ENCODE measurements at places on chromosomes 1 and 21.
A peak's percentile ranks its signal among the peaks of the same experiment; 100 is the strongest.

- no peak for DNase-seq
Measured at GRCh38 chr1:67838180-67838910, 5.1 kb upstream of the GNG12 start.

- DNase-seq = no peak
Measured at GRCh38 chr1:80846966-80847365, 953.8 kb upstream of the ADGRL2 start.

DNA sequence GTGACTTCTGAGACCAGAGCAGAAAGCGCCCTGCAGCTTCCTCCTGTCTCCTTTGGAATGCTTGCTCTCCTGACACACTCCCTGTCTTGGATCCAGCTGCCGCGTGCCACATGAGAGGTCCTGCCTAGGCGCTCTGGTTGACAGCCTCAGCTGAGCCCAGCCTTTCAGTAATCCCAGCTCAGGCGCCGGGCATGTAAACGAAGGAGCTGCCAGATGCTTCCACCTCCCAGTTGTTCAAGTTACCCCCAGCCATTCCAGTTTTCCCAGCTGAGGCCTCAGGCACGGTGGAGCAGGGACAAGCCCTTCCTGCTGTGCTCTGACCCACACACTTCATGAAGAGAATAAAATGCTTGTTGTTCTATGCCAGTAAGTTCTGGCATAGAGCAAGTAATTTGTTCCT is 14.3 kb upstream of the CD34 start:
- DNase-seq = no peak

- peak; percentile 6 for DNase-seq
Measured at GRCh38 chr1:233294913-233295236, 650 bp downstream of the PCNX2 start.

- peak; percentile 76 for DNase-seq
Measured at GRCh38 chr1:160954158-160955104, at the start of gene ITLN2. Gene ITLN2 (minus strand): TSS chr1:160954809. CDS start chr1:160954741, 68 bp downstream.

- no peak for DNase-seq
Measured at GRCh38 chr21:29940361-29940760, 565 bp upstream of the GRIK1 start.

GRCh38 chr1:150009604-150010392 is 728 bp downstream of the OTUD7B start:
- DNase-seq = peak; percentile 15

- DNase-seq = peak; percentile 70
Measured at GRCh38 chr21:35138665-35139381, 89.7 kb upstream of the RUNX1 start.

DNA sequence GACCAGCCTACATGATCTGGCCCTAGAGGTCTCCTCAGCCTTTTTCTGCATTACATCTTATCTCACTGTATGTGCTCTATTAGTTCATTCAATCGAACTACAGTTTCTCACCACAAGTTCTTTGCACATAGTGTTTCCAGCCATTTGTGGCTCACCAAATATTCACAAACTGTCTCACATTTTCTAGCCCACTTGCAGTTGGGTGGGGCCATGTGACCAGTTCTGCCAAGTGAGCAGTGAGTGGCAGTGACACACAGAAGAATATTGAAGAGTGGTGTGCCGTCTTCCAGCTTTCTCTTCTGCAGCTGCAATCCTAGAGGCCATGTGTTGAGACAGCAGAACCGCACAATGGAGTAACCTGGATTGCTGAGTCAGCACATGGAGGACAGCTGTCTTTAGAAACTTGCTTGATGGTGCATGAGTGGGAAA is 103.2 kb upstream of the ZNF644 start:
- no peak for DNase-seq

- DNase-seq = no peak
Measured at GRCh38 chr1:163999131-163999530, 559.9 kb upstream of the PBX1 start.

DNA sequence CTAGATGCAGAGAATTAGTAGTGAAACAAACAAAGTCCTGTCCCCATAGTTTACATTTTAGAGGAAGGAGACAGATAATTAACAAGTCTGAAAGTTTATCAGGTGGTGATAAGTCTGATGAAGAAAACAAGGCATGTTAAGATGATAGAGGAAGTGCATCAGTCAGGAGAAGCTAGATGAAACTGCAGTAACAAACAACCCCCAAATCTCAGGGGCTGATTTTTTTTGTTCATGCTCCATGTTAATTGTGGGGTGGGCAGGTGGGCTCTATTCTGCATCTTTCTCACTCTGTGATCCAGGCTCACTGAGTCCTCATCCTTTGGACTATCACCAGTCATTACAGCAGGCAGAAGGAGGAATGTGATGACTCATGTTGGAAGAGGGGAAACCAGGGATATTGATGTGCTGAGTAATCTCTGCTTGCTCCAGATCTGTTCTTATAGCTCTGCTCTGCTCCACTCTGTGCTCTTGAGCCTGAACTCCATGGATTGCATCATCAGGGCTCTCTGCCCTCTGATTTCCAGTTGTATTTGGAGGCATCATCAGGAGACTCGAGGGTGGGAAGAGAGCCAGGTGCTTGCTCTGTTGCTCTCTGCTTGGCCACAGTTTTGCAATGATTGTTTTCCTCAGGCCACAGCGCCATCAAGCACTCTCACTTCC is 166.9 kb downstream of the IER5 start:
- no peak for DNase-seq

DNA sequence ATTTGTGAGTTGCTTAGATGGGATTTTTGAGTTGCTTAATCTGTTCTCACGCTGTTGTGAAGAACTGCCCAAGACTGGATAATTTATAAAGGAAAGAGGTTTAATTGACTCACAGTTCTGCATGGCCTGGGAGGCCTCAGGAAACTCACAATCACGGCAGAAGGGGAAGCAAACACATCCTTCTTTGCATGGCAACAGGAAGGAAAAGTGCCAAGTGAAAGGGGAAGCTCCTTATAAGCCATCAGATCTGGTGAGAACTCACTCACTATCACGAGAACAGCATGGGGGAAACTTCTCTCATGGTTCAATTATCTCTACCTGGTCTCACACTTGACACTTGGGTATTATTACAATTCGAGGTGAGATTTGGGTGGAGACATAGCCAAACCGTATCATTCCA is 10.3 kb downstream of the CLIC6 start:
- DNase-seq = no peak

- no peak for DNase-seq
Measured at GRCh38 chr1:177190308-177190970, 19.7 kb downstream of the BRINP2 start.

DNA sequence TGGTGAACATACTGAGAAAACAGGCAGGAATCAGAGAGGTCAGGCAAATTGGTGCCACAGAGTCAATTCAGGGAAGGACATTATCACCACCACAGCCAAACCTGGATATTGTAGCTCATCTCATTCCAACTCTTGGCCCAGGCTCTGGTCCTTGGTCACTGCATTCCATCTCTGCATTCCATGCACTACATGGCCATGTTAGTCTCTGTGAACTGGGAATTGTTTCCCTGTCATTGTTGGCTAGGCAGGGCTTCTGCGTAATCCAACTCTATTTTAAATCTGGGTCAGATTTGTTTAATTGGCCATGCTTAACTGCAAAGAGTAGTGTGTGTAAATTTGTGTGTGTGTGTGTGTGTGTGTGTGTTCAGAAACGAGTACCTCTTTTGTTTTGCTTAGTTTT is 837.6 kb upstream of the ADAMTS5 start:
- no peak for DNase-seq

DNA sequence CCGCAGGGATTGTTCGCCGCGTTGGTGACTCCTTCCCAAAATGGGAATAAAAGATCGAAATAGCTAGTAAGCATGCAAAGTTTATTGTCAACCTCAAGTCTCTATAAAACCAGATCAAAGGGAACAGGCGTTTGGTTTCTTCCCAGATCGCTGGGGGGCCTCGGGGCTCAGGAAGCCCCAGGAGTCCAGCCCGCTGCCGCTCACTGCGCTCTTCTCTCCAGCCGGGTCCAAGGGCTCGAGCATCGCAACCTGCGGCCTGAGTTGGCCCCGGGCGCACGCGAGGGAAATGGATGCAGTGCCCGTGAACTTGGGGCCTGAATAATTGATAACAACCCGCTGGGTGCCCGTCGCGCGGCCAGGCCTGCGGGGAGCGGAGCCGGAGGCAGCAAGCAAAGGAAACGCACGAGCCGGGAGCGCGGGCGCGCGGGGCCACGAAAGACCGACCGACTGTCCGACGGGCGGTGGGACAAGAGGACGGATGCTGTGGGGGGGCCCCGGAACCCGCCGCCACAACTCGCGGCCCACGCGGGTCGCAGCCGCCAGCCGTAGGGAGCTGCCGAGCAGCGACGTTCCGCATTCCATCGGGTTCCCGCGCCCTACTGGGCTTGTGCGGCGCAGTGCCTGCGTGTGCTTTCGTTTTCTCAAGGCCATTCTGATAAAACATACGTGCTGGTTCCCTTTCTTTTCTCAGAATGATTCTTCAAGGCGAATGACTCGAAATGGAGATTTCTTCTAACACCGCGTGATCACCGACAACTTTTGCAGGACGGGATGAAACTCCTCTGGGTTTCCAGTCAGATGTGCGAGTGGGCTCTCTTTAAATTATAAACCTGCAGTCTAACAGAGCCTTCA is 14.0 kb upstream of the ALX3 start:
- DNase-seq = peak; percentile 45

DNA sequence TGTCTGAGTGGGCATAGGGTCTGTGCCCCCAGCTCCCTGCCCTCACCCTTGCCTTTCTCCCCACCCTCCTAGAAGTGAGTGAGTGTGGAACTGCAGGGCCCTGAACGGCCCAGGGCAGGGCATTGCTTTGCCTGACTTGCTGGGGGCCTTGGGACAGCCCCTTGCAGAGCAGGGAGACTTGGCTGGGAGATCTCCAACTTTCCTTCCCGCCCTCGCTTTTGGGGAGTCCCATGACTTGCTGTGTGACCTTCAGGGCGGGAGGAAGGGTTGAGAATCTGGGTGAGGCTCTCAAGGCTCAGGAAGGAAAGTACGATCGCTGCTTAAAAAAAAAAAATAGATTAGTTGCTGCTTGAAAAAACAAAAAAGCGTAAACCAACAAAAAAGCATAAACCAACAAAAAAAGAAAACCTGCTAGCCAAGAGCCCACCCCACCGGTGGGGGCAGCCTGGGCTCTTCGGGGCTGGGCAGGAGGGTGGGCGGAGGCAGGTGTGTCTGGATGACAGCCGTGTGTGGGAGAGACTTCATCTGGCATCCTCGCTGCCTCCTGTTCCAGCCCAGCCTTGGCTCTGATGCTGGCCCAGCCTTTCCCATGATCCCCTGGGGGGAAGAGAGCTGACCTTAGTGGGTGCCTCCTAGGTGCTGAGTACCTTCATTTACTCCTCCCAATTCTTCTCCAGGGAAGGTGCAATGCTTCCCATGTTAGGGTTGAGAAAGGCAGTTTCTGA is 6.5 kb downstream of the NBL1 start:
- no peak for DNase-seq

DNA sequence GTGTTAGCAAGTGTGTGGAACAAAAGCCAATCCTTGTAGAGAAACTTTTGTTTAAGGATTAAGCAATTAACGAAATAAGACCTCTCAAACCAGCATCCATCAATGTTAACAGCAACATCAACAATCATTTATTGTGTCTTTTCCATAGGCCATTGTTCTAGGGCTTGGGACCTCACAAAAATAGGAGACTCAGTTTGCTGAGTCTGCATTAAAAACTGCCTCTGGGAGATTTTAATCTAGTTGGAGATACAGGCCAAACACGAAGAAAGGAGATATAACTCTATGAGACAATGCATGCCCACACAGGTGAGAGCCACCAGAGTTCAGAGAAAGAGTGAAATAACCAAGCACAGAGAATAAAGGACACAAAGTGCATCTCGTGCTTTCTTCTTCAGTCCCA is 14.4 kb upstream of the SELP start:
- DNase-seq = no peak

DNA sequence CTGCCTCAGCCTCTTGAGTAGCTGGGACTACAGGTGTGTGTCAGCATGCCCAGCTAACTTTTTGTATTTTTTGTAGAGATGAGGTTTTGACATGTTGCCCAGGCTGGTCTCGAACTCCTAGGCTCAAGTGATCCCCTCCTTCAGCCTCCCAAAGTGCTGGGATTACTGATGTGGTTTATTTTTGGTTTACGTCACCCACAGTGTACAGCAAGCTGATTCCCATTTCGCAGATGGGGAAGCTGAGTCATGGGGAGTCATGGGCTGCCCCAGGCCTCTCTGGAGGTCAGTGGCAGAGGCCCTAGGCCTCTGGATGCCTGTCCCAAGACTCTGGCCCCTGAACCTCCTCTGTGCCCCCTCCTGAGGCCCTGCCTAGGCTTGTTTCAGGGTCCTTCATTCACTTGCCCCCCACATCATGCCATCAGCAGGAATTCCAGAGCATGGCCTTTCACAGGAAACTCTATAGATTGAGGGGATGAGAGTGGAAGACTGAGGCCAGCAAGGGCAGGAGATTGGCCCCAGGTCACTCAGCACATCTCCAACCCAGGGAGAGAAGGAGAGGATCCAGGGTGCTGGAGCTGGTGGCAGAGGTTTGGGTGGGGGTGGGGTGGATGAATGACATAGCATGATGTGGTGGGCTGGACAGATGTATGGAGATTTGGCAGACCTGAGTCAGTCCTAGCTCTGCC is 266.0 kb downstream of the PTPRU start:
- DNase-seq = no peak
